ENCODE measurements at places on chromosomes 2 and 18.

DNA sequence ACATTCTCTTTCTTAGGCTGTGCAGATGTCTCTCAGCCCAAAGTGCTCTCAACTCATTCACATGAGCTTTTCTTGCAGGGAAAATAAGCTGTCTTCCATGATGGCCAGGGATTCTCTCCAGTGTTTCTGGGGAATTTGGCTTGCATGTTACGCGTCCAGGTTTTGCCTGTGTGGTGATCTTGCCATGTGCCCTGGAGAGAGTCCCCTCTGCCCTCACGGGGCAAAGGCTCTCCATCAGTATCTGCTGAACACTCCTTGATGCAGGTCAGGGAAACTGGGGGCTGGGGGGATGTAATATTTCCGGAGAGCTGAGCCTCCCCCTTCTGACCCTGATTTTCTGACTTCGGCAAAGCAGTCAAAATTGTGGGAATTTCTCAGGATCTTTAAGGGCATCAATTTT is 87.6 kb downstream of the ACKR3 start:
- no peak for DNase-seq

GRCh38 chr2:23456881-23457760 is 72.1 kb downstream of the KLHL29 start:
- DNase-seq: no peak

GRCh38 chr18:22689712-22690111 is 243.4 kb upstream of the RBBP8 start:
- no peak for DNase-seq

GRCh38 chr2:121034551-121034950 is 250.5 kb downstream of the TFCP2L1 start:
- DNase-seq: no peak

DNA sequence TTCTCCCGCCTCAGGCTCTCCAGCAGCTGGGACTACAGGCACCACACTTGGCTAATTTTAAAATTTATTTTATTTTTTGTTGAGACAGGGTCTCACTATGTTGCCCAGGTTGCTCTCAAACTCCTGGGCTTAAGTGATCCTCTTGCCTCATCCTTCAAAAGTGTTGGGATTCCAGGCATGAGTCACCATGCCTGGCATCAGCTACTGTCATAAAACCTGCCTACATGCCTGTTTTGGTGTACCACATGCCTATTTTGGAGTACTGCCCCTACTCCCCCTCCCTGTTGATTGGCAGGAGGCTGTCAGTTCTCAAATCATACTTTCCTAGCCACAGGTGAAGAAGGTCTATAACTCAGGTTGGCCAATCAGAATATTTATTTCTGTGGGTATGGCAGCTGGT is 64.0 kb downstream of the CHST9 start:
- no peak for DNase-seq

DNA sequence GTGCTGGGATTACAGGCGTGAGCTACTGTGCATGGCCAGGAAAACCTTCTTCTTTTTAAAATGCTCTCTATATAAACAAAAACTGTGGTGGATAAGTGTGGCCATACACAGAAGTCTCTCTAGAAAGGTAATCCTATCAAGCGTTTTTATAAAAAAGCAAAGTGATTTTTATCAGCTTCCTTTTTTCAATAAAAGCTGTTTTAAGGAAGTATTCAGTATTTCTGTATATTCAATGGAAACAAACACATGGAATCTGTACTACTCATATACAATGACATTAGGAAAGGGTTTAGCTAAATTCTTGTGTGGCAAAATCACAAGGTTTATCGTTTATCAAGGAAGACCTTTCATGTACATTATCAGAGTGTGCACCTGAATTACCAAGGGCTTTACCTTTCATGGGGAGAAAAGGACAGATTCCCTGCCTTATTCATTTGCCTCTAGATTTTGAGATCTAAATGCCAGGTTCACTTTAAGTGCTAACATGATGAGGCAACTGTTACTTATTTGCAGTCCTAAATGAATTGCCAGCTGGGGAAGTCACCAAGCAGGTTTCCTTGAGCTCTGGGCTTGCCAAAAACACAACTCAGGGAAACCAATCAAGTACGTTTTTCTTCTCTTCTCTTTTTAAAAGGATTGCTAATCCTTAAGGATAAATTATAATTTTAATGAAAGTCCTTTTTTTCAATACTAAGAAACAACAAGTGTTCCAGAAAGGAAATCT is 70.8 kb downstream of the RTN4 start:
- DNase-seq: no peak

DNA sequence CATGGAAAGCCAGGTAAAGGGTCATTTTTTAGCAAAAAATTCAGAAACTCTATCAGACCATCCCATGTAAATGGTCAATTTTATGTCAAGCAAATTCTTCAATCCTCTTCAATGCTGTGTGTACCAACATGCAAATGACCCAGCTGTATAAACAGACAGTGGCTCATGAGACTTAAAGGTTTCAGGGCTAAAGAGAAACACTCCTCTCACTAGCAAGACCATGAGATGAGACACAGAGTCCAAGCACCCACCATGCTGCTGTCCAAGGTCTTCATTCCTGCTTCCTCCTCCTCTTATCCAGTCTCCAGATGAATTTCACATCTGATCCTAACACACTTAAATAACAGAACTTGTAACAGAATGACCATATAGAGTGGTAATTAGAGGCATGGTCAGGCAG is 30.8 kb upstream of the ONECUT2 start:
- no peak for DNase-seq

DNA sequence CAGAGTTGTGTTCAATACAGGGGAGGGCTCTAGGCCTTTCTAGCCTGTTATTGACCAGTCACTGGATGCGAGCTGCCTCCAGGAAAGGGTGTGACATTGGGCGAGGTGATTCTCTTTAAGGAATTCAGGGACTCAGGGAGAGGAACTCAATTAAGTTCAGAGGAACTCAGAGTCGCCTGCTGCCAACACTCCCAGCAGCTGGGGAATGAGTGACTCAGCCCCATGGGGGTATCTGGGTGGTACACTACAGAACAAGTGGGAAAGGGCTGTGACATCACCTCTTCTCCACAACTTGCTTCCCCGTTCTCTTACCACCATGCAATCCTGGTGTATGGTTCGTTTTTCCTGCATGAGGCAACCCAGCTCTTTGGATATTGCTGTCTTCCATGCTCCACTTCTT is 50.4 kb upstream of the CYRIA start:
- DNase-seq: no peak

- no peak for DNase-seq
These were observed 783.2 kb upstream of the CDH2 start for GRCh38 chr18:28960146-28960545.

- peak; percentile 55 for DNase-seq
These were observed 1102.2 kb upstream of the GYPC start for GRCh38 chr2:125553768-125554167.

GRCh38 chr2:37625796-37626571 is 45.5 kb downstream of the CDC42EP3 start:
- DNase-seq: no peak

- DNase-seq: no peak
These were observed 223.3 kb downstream of the SH3RF3 start for GRCh38 chr2:109352056-109352897.

DNA sequence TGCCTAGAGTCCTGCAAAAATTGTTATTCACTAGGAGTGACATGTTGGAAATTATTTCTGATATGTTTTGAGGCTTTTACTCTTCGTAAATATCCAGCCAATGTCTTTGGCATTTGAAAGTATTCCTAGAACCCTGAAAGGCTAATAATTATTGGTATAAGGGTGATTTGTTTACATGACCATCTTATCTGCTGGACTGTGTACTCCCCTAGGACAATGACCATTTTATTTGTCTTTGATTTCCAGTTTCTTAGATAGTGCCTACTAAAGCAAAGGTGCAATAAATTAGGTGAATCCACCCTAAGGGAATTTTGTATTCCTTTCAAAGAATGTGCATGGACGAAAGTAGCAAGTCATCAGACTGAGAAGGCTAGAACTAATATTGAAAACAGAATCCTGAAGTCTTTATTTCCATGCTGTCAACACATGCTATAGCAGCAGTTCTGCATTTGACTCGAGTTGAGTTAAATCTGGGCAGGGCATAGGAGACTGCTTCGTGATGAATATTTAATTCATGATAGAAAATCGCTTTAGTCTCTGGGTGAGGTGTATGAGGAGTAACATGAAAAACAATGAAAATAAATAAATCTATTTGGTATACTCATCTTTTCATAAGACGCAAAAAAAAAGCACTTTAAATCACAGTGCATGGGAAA is 235.7 kb downstream of the GPD2 start:
- no peak for DNase-seq

DNA sequence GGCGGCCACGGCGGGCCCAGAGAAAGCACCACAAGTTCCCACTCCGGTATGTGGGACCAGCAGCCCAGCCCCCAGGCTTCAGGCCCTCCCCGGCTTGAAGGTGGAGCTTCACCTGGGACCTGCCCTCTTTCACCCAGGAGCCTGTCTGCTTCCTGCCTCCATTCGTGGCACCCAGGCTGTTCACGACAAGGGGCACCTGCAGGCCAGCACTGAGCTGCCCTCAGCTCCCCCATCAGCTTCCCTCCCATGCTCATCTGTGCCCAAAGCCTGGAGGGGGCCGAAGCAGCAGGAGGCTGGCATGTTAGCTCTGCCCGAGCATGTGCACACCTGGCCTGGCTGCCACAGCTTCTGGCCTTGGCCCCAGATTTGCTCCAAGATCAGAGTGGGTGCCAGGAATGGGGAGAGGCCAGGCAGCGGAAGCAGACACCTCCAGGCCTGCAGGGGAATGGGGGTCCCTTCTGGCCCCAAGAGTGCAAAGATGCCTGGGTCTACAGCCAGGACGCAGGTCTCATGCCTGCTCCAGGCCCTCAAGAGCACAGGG is 312.4 kb upstream of the SYT4 start:
- no peak for DNase-seq

GRCh38 chr2:112582314-112582746 is 2.1 kb upstream of the CHCHD5 start:
- peak; percentile 35 for DNase-seq

GRCh38 chr2:25479761-25480160 is 138.0 kb upstream of the DNMT3A start:
- no peak for DNase-seq

- DNase-seq: no peak
These were observed 596.5 kb downstream of the BCL11A start for GRCh38 chr2:59956981-59957380.

DNA sequence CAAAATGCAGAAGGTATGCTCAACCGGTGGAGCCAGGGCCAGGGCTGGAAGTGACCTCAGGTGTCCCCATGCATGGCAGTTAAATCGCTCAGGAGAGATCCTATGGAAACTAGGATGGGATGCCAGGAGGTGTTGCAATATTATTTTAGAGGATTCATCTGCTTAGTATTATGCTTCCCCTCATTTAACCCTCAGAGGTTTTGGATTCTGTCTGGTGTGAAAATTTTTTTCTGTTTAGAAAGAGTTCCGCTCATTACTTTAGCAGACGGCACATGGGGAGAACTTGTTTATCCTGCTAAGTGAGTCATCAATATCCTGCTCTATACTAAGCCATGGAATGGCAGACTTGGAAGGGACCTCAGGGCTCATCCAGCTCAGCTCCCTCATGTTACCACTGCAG is 42.5 kb downstream of the TRIB2 start:
- DNase-seq: no peak

- DNase-seq: no peak
These were observed 246.7 kb downstream of the BABAM2 start for GRCh38 chr2:28137221-28137620.

DNA sequence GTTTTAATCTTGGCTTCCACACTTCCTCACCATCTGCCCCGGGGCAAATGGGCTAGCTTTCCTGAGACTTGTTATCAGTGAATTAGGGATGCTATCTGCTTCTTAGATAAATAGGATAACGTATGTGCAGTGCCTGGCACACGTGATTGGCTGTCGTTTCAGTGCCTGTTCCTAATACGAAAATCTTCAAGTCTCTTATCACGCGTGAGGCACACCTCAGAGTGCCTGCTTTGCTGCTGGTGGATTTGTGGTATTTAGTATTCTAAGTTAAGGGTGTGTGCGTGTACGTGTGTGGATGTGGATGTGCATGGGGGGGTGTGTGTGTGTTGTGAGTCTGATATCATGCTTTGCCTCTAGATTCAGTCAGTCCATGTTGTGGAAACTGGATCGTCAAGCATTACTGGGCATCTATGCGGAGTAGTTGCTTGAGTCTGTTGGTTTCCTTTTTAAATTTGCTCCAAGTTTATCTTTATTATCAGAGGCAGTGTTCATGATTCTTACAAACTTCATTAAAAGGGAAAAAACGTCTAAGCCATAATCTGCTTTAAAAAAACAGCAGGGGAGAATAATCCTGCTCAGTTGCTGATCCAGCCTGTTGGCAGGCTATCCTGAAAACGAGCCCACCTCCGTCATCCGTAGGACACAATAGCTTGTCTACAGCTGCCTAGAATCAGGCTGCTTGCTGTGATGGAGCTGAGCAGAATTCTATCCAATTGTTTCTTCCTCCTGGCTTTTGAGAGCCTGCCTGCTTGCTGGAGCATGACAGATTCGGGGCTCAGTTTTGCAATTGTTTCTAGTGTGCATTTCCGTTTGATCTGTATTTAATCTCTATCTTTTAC is 6.6 kb downstream of the SH3RF3 start:
- peak; percentile 90 for DNase-seq

- no peak for DNase-seq
These were observed 31.7 kb downstream of the TMEM178A start for GRCh38 chr2:39697454-39697853.

DNA sequence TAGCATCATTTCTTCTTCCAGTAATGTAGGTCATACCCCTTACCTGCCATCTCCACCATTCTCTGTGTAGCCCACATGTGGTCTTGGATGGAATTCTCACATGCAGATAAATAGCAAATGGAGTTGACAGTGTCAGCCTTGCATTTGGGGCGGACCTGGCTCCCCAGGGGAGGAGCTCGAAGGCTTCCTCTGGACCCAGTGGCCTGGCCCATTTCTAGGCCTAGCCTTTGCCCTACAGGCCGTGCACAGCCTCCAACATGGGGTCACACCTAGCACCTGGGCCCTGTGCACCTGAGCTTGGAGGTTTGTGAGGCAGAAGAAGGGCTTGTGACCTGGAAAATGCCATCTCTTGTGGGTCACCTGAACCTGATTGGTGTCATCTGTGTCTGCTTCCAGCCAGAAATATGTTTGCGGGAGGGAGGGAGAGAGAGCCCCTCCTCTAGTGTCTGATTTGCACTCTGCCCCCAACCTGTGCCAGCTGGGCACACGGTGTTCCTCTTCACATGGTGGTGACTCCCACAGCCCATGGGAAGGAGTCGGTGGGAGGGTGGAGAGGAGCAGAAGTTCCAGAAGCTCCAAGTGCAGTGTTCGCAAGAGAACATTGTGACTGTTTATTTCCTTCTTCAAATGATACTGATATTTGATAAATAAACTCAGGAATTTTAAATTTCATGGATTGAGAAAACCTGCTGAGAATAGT is 33.0 kb downstream of the ITGB1BP1 start:
- DNase-seq: no peak

- peak; percentile 47 for DNase-seq
These were observed 183.9 kb downstream of the FMNL2 start for GRCh38 chr2:152518641-152519580.

- DNase-seq: no peak
These were observed 75.4 kb downstream of the FHOD3 start for GRCh38 chr18:36372903-36373311.

Measured in neural progenitor cell (in vitro differentiated cells).